ENCODE measurements at places on chromosomes 1 and 21. TPM values are rescaled to one million over a fixed set of nuclear protein-coding genes. Genes with fewer than 3 reads are reported as not detected.

- no peak for DNase-seq
Measured at GRCh38 chr1:177592624-177593023, 377.2 kb downstream of the SEC16B start.

The PTGS2 gene
- polyA plus RNA-seq: not detected

DNA sequence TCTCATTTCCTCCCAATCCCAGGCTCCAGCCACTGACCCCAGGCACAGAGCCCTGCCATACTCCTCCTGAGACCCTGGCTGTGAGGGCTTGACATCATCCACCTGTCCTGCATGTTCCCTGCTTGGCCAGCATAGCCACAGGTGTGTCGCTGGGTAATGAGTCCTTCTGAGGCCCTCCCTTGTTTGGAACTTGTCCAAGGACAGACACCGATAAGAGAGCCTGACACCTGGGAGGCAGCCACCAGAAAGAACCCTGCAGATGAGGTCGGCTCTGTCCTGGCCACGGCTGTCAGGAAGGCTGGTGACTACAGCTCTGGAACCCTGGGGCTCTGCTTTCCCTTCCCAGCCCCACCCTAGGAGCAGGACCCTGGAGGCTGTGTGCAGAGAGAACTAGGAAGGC is 34.6 kb downstream of the TMEM63A start:
- no peak for DNase-seq

The TMEM59 gene
- polyA plus RNA-seq: 403 TPM

DNA sequence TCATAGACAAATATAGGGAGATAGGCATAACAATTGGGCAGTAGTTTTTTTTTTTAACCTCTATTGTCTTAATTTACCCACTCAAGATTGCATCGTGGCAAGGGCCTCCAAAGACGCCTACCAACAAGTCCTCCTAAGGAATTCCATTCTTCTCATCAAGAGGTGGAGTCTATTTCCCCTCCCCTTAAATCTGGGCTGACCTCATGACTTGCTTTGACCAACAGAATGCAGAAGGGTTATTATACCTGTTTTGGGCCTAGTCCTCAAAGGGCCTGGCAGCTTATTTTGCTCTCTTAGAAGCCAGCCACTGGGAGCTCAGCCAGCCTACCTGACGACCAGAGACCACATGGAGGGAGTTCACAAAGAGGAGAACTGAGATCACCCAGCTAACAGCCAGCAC is 92.3 kb downstream of the COQ8A start:
- DNase-seq: no peak

GRCh38 chr1:148290881-148291280 is 138.8 kb upstream of the NBPF11 start:
- DNase-seq: no peak

DNA sequence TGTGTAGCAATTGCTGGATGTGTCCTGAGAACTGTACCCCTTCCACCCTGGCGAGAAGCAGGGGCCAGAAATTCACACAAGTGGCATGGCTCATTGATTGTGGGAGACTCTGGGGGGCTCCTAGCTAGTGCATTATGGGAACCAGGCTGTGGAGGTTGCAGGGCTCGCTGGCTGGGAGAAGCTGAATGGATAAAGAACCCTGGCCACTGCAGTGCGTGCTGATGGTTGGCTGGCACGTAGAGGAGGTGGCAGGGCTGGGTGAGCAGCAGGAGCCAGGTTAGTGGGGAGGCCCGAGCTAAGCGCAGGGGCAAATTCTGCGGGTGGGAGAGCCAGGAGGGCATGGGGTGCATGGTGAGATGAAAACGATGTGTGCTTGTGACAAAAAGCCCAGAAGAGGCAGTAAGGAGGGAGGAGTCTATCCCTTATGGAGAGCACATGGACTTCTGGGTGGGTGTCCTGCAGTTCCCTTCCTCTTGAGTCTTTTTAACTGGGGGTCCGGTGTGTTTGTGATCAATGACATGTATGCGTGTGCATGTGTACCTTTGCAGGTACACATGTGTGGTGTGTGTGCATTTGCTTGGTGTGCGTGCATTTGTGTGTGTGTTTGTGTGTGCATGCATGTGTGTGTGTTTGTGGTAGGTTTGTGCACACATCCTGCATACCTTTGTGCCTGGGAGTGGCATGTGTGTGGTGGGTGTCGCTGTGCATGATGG is 3.6 kb downstream of the GUK1 start:
- no peak for DNase-seq

DNA sequence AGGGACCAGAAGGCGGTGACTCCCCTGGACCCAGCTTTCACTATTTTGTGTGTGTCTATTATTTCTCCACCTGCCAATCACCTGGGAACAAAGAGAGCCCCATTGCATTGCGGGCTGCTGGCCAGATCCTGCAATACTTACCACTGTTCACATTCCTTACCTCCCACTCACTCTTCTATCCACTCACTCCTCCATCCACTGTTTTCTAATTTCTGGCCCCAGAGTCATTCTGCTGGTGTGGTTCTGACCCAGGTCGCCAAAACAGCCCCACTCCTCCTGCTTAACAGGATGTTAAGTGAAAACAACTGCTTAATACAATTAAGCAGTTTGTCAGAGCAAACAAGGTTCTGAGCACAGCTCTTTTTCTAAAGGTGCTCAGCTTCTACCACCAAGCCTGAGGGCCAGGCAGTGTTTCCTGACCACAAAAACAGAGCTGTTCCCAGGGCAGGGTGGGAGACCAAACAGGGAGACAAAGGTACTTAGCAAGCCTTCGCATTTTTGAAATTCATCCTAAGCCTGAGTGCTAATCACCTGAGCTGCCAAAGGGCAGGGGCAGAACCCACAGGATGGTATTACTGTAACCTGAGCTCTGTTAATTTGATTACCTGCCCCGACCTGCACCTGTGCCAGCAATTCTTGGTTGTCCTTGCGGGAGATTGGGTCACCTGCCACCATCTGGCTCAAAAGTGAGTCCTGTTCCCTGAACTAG is 38.5 kb upstream of the EFCAB14 start:
- DNase-seq: no peak

The OSCP1 gene
- polyA plus RNA-seq: 1.3 TPM

The NBPF6 gene
- polyA plus RNA-seq: not detected

GRCh38 chr1:13590486-13590885 is 6.9 kb downstream of the PDPN start:
- DNase-seq: no peak

GRCh38 chr1:178768423-178768822 is 43.4 kb downstream of the RALGPS2 start:
- DNase-seq: no peak

GRCh38 chr1:231799363-231799986 is 172.9 kb downstream of the DISC1 start:
- no peak for DNase-seq

- no peak for DNase-seq
Measured at GRCh38 chr1:244303610-244303969, 148.1 kb downstream of the ADSS2 start.

The ITLN2 gene
- polyA plus RNA-seq: not detected

DNA sequence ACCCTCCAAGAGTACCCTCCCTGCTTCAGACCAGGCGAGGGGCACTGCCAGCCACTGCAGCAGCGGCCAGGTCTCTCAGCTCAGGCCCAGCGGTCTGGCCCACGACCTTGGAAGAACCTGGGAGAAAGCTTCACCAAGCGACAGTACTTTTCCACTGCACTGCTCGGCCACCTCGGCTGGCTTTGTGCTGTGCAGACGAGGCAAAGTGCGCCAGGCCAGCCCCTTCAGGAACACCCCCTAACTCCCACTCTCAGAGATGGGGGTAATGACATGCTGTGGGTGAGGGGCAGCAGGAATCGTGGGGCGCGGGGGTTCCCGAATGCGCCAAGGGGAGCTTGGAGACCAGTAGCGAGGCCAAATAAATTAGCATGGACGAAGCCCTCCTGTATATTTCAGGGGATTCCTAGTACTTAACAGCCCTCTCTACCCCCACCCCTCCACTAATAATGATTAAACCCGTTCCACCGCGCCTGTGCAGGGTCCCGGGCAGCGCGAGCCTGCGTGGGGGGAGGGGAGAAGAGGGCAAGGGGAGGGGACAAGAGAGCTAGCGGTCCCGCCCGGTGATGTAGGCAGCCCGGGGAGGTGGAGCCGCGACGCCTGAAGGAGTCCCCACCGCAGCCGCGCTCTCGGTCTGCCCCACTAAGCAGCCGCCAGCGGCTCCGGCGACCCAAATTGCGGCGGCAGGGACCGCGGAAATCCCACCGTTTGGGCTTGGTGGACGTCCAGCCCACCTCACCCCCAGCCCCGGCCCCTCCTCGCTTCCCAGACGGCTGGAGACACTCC is at the start of gene FAM43B:
Gene FAM43B, plus strand, starts transcription at position 629 of the 783 bp plus-strand sequence. CDS start 401 bp downstream, outside the sequence.
- DNase-seq: no peak

The GABPA gene
- polyA plus RNA-seq: 22.0 TPM

DNA sequence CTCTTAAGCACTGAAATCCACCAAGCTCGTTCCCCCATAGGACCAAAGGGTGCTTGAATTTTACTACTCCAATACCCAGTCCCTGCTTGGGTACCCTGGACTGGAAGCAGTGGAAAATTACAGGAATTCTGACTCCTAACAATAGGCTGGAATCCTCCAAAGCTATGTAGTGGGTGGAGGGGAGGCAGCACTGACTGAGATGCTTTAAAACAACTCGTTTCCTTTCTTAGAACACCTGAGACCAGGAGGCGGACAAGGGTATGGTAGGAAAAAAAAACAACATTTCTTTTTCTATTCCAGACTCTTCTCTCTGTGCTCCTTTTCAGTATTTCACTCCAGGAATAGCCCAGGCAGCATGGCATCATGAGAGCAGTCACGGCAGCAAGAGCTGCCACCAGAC is 2.3 kb downstream of the PEF1 start:
- no peak for DNase-seq

DNA sequence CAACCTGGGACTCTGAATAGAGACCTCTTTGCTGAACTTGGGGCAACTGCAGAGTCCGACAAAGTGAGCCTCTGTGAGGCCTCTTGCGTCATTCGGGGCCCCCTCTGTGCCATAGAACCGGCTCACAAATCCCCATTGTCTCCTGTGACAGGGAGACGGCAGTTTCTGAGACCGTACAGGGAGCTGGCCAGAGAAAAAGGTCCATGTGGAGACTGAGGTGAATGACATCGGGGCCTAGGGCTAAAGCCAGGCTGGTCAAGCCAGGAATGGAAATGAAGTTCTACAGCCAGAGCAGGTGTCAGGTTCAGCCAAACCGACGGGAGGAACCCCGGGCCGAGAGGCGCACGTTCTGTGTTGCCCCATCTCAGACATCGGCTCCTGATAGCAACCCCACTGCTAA is 37.1 kb upstream of the TRIM67 start:
- no peak for DNase-seq

DNA sequence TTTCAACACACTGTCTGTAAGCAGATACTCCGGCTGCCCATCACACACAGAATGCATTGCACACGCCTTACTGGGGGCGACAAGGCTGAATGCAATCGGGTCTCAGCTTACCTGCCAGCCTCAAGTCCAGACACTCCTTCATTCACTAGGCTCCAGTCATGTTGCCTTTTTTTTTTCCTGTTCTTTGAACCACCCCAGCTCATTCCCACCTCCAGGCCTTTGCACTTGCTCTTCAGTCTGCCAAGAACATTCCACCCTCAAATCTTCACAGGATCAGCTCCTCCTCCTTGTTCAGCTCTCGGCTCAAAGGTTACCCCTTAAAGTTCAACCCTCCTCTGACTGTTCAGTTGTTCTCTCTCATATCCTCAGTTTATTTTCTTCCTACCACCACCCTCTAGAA is 181.9 kb upstream of the ESRRG start:
- no peak for DNase-seq

DNA sequence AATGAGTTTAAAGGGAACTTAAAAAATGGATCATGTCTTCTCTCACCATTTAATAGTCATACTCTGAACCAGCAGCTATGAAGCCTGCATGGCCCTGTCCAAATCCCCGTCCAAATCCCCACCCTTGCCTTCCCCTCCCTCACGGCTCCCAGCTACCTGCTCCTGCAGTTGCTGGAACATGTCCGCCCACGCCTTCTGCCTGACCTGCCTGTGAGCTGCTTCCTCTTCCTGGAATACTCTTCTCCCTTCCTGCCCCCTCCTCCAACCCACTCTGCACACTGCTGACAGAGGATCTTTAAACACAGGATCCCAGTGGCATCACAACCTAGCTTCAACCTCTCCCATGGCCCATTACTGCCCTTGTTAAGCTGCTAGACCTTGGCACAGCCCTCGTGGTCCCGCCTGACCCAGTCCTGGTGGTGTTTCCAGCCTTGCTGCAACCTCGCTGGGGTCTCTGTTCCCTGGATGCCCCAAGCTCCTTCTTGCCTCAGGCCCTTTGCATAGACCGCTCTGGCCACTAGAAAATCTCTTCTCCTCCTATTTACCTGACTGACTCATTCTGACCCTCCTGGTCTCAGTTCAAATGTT is 118.3 kb downstream of the PTPRU start:
- DNase-seq: no peak

The MATN1 gene
- not detected for polyA plus RNA-seq

DNA sequence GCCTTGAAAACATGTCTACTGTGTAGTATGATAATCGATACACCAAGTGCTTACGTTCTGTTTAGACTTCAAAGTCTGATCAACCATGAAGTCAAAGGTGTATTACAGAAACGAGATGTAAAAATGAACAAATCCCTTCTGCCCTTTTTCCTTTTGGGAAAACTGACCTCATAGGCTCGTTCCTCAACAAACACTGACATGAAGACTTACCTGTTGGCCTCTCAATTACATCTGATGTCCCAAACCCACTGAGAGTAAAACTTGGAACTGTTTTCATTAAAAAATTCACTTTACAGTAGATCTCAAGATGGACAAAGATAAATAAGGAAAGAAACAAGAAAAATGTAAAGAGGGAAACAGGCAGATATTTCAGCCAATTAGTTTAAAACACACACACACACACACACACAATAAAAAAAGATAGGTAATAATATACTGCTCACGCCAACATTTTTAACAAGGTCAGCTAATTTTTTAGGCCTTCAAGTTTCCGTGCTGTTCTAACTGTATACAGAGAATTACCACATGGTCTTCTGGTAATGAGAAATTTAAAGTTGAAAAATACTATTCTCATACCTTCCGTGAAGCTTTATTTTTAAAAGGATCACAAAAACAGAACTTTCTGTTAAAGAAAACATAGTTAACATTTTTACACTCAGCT is 2.1 kb downstream of the HMGN1 start:
- no peak for DNase-seq

DNA sequence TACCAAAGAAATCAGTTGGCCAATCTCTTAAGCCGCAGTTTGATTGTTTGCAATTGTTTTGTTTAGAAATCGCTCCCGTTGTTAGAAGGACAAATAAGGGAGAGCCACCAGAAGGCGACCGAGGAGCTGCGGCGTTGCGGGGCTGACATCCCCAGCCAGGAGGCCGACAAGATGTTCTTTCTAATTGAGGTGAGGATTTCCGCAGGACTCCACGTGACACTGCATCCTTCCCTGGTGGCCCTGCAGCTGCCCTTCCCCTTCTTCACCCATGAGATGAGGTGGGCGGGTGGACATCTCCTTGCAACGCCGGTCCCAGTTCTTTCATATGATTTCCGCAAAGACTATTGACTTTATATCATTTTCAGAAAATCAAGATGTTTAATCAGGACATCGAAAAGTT is 27.2 kb upstream of the MX1 start:
- no peak for DNase-seq

The TRIM45 gene
- not detected for polyA plus RNA-seq

The ERICH3 gene
- not detected for polyA plus RNA-seq
